ENCODE measurements at places on chromosomes 7 and 10.

DNA sequence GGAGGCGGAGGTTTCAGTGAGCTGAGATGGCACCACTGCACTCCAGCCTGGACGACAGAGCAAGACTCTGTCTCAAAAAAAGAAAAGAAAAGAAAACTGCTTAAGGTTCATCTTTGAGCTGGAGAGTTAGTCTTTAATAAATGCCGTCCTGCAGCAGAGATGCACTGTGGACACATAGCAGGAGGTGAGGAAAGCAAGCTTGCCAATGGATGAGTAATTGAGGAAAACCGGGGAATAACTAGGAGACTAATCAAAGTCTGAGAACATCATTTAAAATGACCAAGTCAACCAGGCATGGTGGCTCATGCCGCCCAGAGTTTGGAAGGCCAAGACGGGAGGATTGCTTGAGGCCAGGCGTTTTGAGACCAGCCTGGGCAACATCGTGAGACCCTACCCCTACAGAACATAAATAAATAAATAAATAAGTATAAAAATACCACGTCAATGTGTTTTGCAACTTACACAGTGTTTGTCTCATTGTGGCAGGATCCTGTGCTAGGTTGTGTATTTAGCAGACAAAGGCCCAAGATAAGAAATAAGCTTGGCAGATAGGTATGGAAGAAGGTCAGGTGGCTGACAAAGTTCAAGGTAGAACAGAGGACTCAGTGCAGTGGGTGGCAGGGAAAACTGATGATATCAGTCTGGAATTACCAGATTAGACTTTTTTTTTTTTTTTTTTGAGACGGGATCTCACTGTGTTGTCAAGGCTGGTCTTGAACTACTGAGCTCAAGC is 115.7 kb upstream of the KMT2C start:
- DNase-seq: no peak

- DNase-seq: no peak
Observed at GRCh38 chr10:132316133-132316532, 8.4 kb upstream of the STK32C start.

DNA sequence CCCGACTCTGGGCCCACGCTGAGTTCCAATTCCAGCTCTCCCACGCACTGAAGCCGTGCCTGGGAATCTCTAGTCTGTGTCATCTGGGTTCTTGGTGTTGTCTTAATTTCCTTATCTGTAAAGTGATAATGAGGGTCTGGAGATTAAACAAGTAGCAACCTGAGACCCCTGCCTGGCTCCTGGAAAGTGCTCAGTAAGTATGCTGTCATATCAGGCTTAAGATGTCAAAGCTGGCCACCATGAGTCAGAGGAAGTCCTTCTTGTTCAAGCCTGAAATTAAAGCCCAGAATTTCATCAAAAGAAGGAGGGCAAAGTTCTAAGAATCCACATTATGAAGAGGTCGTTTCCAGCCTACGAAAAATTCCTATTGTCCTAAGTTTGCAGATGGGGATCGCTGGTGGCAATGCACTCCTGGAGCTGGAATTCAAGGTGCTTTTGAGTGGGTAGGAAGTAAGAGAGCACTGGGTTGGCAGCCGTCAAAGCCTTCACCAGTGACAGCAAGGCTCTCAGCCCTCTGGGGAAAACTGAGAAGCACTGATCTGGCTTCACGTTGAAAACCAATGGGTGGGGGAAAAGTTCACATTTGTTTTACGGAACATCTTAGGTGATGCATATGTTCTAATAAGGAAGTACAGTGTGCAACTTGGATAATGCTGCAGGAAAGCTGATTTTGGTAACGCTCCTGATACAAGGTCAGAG is 50.3 kb upstream of the NCAPG2 start:
- DNase-seq: no peak

DNA sequence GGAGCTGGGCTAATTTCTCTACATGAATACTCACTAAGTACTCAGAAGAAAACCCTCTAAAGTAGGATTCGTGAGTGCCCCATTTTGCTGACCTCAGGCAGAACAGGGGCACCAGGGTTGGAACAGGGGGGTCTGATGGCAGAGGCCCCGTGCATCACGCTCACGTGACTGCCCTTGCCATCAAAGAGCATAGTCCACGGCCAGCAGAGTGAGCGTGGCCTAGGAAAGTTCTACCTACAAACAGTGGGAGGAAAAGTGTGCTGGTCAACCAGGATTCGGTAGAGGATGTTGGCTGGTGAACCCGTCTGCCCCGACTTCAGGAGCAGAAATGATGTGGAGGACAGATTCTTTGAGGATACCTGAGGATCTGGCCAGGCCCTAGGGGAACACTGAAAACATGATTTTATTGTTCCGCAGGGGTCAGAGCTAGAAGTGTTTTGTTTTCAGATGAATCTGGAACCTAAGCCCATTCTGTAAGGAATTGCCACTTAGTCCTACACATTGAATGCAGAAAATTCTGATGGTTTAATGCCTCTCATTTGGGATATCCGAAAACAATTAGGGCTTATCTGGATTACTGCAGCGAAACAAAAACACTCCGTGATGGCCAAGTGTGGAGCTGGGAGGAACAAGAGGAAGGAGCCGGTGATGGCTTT is 138.8 kb upstream of the SHH start:
- no peak for DNase-seq

GRCh38 chr7:128831178-128831993 is 1.2 kb downstream of the FLNC start:
- DNase-seq: no peak

DNA sequence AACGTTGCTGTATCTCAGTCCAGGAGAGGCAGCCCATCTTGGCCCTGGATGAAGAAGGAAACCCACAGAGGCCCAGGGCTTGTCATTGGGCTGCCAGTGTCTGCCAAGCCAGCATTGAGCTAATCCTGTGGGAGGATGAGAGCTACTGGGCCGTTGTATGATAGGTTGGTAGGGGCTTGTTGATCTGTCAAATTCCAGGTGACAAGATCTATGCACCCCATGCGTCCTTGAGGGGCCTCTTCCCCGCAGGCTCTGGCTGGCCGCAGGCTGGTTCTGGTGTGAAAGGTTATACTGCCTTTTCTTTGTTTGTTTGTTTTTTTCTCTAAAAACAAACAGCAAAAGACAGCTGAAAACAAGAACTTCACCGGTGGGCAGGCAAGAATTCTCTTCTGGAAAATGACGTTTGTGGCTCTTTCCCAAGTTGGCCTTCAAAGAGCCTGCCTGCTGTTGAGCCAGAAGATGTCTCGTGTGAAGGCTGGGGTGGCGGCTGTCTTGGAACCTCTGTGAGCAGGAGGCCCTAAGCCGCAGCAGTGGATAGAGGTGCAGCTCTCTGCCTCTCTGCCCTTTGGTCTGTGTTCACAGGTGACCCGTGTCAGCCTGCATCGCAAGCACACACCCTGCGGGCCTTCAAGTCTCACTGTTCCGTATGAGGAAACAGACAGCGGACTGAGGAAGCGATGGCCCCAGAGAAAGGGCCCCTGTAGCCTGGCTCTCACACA is 23.3 kb downstream of the CYP17A1 start:
- DNase-seq: no peak

DNA sequence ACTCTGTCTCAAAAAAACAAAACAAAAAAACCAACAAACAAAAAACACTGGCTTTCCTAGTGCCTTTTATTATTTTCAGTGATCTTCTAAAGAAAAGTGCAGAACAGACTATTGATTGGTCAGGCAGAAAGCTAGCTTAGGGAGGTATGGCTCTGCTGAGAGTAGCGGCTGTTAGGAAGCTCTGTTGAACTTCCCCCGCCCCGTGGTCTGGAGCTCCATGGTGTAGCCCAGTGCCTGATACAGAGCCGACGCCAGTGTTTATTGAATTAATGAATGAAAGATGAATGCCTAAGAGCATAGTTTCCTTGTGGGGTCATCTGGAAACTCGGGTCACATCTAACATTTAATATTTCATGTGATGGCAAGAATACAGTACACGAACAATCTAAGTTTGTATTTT is 90.5 kb upstream of the ARMC3 start:
- no peak for DNase-seq

- no peak for DNase-seq
Observed at GRCh38 chr7:117669818-117670217, 190.0 kb downstream of the CFTR start.

GRCh38 chr10:24502006-24502405 is 221.7 kb downstream of the ARHGAP21 start:
- DNase-seq: no peak

- no peak for DNase-seq
Observed at GRCh38 chr7:18313965-18314364, 181.6 kb upstream of the HDAC9 start.

GRCh38 chr7:129471402-129471827 is 30.9 kb upstream of the SMKR1 start:
- no peak for DNase-seq

DNA sequence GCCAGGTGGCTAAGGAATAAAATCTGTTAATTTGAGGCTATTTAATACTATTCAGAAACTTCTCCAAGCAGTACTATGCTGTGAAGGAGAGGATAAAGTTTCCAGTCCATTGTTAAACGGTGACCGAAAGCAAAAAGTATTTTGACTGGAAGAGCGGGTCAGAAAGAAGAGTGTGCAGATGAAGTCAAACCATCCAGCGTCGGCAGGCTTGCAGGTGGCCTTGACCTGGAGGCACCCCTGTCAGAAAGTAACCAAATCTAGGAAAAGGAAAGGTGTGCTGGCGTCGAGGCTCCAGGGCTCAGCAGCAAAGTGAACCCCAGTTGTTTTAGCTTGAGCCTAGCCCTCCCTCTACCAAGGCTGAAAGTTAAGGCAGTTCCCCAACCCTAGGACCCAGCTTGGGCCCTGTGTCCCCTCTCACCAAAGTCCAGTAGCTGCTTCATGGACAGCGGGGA is 544 bp downstream of the PDK4 start:
- no peak for DNase-seq

GRCh38 chr7:87850836-87851593 is 25.1 kb downstream of the SLC25A40 start:
- no peak for DNase-seq

- DNase-seq: peak; percentile 58
Observed at GRCh38 chr10:73931767-73932619, 21.1 kb downstream of the PLAU start.

- DNase-seq: no peak
Observed at GRCh38 chr7:158399762-158400161, 187.9 kb downstream of the PTPRN2 start.

GRCh38 chr7:11665357-11665756 is 166.6 kb downstream of the THSD7A start:
- DNase-seq: no peak

DNA sequence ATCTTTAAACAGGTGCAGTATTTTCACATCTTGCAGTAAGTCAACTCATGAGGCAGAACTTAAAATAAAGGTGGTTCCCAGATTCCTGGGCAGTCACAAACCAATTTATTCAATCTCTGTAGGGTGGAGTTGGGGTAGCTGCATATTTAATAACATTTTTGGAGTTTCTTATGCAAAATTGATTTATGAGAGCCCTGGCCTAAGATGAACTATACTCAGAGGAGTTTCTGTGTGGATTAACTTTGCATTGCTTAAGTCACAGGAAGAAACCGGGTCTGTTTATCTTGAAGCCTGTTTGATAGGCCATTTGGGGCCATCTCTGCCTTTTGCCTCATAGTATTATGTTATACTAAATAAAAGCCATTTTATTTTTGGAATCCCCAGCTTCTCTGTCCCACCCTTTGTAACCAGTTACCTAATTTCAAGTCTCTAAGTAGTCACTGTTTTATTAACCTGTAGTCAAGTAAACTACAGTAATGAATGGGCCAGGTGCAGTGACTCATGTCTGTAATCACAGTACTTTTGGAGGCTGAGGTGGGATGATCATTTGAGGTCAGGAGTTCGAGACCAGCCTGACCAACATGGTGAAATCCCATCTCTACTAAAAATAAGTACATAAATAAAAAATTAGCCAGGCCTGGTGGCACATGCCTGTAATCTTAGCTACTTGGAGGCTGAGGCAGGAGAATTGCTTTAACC is 104.4 kb upstream of the FAM3C start:
- DNase-seq: no peak

DNA sequence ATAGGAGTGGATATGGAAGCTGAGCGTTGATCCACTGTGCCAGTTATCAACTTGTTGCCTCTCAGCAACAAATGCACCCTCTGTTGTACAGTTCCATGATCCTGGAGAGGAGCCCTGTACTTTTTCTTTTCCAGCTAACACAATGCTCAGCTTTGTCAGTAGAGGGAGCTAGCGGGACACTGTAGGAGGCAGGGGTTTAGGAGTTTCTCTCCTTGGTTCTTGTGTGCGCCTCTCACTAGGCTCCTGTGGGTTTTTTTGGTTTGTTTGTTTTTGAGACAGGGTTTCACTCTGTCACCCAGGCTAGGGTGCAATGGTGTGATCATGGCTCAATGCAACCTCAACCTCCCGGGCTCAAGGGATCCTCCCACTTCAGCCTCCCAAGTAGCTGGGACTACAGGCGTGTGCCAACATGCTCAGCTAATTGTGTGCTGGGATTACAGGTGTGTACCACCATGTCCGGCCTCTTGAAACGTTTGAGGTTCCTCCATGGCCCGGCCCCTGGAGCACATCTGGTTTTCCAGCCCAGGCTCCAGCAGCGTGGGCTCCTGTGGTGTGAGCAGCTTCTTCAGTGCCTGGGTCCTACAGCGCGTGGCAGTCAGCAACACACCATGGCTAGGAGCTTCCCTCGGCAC is 12.0 kb upstream of the MARVELD1 start:
- DNase-seq: no peak

DNA sequence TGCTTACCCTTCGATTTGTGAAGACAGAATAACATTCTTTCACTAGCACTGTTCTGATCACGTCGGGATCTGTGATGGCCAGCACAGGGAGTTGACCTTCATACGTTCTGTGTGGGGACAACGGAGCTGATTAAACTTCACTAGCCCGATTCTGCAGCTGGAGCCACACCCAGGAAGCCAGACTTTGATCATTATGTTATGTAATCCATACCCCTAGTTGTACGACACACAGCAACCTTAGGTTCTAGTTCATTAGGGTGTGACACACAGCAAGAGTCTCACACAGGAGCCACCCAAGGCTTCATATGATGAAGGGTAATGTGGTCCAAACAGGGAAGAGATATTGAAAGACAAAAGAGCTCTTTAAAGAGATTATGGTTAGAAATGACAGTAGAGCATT is 7.2 kb downstream of the CYP3A5 start:
- no peak for DNase-seq

- DNase-seq: no peak
Observed at GRCh38 chr7:291373-292092, 1.6 kb downstream of the FOXL3 start.

GRCh38 chr7:69217516-69218350 is 380.5 kb upstream of the AUTS2 start:
- no peak for DNase-seq

- no peak for DNase-seq
Observed at GRCh38 chr7:7897949-7898515, 70.6 kb upstream of the GLCCI1 start.

DNA sequence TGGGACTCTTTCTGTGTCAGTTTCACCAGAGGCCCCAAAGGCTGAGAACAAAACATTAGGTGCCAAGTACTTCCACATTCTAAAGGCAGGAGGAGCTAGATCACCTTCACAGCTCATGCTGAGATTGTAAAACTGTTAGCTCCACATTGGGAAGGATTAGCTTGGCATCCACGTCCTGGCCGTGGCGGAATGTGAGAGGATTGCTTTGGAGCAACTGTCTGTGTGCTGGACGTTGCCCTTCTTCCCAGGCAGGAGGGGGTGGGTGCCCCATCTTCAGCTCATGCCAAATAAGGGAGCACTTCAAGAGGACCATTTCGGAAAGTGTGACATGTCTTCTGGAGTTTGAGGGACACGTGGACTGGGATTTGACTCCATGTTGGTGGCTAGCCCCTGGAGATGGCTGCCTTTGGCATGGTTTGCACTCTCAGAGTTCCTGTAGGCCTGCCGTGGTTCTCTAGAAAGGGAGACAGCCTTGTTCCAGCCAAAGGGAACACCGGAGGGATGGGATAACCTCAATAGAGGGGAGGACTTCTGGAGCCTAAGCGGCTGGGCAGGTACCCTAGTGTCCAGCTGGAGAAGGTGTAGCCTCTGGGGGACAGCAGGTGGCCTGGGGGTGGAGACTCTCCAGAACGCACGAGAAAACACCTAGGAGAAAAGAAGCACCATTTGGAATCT is 19.9 kb upstream of the FMC1 start:
- DNase-seq: no peak
